ENCODE measurements at places on chromosomes 5 and 9.

GRCh38 chr9:1171546-1171945, 121.4 kb downstream of the DMRT2 start:
- DNase-seq = no peak

DNA sequence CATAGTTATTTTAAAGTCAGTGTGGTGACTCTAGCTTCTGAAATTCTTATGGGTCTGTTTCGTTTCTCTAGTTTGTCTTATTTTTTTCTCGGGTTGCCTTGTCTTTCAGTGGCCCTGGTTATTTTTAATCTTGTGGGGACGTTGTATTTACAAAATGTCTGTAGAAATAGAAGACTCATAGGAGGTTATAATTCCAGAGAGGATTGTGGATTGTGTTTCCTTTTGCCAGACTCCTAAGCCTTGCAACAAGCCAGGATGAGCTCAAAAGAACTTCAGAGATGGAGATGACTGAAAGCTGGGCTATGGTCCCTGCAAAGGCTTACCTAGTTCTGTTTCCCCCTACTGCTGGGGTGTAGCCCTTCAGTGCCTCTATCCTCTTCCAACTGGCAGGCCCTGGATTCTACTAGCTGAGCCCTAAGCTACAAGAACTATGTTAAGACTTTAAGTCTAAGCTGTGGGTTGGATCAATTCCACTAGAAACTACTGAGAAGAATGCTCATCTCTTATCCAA, 32.2 kb upstream of the LECT2 start:
- no peak for DNase-seq

DNA sequence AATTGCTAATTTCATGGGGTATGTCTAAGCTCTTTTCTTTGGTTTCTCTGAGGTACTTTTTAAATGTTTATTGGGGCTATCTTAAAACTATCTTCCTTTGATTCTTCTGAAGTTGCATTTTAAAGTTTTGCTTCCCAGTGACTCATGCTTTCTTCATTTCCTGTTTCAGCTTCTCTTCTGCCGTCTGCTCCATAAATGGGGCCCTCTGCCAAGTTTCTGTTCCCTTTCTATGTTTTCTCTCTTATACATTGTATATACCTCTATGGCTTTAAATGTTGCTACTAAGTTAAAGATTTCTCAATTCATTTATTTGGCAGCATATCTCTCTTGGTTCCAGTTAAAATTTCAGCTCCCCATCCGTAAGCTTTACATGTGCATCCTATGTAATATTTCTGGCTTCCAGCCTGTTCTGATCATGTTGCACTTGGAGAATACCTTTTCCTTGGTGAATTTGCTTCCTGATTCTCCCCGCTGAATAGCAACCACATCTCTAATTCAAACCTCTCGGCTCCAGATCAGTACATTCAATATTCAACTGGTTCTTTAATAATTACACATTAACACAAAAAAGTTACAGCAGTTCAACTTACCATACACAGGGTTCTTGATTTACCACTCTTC, 125.3 kb downstream of the ST8SIA4 start:
- DNase-seq = peak; percentile 44

DNA sequence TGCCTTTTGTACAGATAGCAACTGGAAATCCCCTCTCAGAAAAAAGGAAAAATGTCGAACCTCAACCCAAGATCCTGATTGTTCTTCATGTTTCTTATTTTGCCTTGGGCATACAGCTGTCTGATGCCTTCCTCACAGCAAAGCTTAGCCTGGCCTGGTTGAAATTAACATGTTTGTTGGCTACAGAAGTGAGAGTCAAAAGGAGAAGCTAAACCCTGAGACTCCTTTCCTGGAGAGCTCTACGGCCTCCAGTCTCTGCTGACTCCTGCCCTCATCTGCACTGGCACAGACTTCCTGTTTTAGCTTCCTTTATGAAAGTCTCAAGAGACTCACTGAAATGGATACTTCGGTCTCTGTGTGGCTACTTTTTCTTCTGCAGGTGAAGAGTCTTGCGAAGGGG, 186.7 kb downstream of the PARP8 start:
- DNase-seq = no peak

DNA sequence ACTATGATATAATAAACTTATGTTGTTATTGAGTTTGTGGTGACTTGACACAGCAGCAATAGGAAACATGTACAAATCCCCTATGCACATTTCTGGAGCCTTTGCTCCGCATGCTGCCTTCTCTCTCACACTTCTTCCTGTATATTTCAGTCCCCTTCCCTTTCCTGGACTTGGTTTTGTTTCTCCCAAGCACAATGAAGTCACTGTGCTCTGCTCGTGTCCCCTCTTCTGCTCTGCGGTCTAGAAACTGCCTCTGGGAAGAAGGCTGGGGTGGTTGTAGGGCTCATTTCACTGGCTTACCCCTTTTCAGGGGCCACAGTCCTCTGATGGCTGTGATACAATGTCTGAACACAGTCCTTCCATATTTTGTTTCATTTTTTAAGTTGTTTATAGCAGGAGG, 15.7 kb upstream of the FGD3 start:
- DNase-seq = no peak

- DNase-seq = no peak
These were observed 8.7 kb downstream of the NACC2 start for GRCh38 chr9:136086213-136086881.

DNA sequence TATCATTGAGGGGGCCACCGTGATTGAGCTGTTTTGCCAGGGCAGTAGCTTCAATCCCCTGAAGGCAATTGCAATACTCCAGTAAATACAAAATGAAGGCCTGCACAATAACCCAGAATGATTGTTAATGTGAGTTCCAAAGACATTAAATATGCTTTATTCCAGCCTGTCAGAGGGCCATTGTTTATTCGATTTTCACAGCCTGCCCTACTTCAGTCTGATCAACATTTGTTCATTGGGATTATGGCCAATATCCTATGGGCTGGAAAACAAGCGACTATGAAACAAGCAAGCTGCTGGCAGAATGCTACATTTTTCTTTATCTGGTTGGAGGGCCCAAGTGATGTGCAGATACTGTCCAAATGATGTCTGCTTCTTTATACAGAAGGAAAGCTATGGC, 543.1 kb downstream of the TLE1 start:
- no peak for DNase-seq

GRCh38 chr5:68476854-68477253, 261.3 kb downstream of the PIK3R1 start:
- DNase-seq = no peak

DNA sequence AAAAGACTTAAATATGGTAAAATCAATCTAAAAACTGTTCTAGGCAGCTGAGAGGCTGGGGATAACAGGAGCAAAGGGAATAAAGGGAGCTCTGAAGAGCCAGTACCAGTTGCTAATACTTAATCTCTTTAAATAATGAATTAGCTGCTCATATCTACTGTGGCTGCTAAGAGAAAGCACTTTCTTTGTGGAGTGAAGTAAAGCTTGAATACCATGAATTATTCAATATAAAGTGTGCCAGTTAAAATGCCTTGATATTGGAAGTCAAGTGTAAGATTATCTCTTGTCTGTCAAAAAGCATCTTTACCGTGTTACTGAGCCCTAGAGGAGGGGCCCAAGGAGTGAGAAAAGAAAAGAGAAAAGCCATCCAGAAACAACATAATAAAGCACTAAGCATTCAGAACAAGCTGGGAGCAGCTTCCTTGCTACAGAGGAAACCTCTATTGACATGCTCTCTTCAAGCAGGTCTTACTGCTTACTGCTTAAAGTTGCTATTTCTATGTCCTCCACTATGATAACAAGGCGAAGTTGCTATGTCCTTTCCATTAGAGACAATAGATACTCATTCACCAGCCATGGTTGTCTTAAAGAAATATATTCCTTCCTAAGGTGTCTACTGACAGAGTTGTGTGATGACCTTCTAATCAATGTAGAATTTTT, 297.4 kb downstream of the CETN3 start:
- DNase-seq = no peak

GRCh38 chr5:160293901-160294561, 18.3 kb downstream of the CCNJL start:
- no peak for DNase-seq

DNA sequence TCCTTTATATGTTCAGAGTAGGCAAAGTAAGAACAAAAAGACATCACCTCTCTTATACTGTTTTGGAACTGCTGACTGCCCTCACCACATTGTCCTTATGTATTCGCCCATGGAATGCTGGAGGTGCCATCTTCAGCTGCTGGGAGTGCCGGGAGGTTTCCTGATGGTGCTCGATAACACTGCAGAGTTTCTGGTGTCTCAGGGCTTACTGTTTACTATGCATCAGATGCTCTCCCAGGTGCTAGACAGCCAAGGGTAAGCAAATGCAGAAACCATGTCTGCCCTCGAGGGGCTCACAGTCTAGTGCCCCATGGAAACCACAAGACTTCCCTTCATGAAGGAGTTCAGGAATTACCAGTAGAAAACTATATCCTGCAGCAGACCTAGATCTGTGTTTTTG, 70.1 kb upstream of the SMIM23 start:
- DNase-seq = no peak

GRCh38 chr9:84394036-84394435, 53.5 kb upstream of the SLC28A3 start:
- DNase-seq = no peak

- DNase-seq = no peak
These were observed 212.3 kb downstream of the ERCC6L2 start for GRCh38 chr9:96087669-96088299.

- no peak for DNase-seq
These were observed 20.2 kb downstream of the RETREG1 start for GRCh38 chr5:16596581-16596940.

DNA sequence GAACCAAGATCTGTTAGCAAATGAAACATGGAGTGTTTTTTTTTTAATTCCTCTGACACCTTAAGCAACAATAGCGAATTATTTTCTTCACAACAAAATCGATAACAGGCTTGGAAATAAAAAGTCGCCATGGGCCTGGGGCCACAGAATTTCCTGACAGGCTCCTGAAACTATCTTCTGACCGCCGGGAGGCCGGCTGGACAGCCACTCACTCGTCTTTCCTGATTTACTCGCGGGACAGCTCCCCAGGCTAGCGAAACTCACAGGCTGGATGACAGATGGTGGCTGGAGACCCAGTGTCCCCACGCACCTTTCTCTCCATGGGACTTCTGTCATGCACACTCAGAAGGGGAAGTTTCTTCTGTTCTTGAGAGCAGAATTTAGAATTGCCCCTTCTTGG, 143.3 kb upstream of the IRX2 start:
- DNase-seq = no peak

DNA sequence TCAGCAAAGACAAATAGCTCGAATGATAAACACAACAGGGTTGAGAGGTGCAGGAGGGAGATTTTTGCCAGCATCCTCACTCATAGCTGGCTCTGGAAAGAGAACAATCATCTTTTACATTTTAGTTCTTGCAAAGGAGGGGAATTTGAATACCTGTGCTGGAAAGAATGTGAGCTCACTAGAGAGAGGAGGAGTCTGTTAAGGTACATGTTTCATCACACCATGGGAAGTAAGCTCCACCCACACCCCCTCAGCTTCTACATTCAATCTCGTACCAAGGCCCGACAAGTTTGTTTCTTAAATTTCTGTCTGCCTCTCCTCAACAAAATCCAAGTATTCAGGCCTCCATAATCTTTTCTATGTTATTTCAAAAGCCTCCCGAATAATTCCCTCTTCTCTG, 254.6 kb downstream of the BRINP1 start:
- DNase-seq = no peak

DNA sequence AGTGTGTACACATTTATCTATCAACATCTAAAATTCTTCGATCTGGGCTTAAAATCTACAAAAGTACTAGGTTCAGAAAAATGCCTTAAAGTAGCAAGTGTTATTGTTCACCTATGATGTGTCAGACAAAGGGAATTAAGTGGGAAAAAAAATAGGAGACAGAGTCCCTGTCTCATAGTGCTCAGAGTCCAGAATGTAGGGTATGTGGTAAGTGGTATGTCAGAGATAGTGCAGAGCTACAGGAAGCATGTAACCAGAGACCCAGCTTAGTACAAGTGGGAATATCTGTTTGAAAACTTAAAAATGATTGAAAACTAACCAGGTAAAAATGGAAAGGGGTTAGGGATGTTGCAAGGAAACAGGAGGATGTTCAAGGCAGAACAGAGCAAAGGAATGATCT, 482.8 kb downstream of the ELAVL2 start:
- DNase-seq = no peak

GRCh38 chr5:157159209-157159751, 6.8 kb downstream of the GARIN3 start:
- no peak for DNase-seq

DNA sequence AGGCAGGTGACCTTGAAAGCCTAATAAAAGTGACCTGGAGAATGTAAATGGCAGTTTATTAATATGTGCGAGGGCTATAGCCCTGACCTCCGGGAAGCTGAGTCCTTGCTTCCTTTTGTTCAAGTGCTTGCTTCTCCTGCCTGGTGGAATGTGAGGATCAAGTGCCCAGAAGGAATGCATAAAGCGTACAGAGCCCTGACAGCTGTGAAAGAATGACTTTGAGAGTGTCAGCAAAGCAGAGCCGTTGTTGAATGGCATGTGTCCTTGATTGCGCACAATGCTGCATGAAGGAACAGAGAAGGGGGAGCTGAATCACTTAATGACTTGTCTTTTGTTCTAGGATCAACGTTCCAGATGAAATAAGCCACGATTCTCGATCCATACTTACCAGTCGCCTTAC, 133.0 kb downstream of the SLF1 start:
- DNase-seq = no peak

- DNase-seq = no peak
These were observed 566.9 kb downstream of the PDE4D start for GRCh38 chr5:59326596-59326995.

GRCh38 chr5:169263591-169263990, 37.3 kb downstream of the SLIT3 start:
- DNase-seq = no peak

- DNase-seq = no peak
These were observed 19.0 kb downstream of the NCS1 start for GRCh38 chr9:130191068-130191748.

- DNase-seq = peak; percentile 63
These were observed 36.4 kb downstream of the RASGEF1C start for GRCh38 chr5:180172447-180173197.

All from right hindlimb (tissue), 1 donor.